ENCODE measurements at places on chromosomes 6 and 20.

- DNase-seq: no peak
Measured at GRCh38 chr6:40545954-40546353, 41.2 kb downstream of the LRFN2 start.

GRCh38 chr6:53165293-53165692 lies 16.7 kb upstream of the GCM1 start:
- no peak for DNase-seq

DNA sequence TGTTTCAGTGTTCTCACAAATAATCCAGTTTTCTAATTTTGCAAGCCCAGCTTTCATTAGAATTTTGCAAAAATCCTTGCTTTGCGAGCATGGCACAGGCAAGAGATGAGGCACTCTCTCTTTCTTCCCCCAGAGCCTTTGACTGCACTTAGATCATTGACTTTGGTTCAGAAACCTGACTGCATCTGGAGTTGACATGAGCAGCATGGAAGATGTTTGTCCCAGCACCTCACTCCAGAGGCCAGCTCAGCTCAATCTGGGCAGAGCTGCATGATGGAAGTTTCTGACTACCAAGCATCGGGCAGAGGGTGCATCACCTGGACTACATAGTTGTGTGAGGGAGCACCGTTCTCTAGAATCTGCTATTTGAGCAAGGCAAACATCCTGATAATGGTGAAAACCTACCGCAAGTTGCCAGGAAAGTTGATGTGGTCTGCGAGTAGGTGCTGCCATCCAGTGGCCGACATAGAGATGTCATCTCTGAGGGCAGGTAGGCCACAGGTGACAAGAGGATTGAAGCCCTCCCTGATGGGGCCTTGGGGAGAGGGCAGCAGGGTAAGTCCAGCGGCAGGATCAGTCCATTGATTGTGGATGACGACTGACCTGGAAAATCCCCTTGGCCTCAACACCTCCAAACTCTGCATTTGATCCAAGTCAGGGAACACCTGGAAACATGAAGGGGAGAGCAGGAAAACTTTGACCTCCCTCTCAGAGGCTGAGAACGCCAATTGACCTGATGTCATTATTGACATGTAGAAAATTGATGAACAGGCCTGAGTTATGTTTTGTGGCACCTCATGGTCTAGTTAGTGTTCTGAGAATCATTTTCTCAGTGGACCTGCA lies 3.8 kb upstream of the LPA start:
- DNase-seq: no peak

DNA sequence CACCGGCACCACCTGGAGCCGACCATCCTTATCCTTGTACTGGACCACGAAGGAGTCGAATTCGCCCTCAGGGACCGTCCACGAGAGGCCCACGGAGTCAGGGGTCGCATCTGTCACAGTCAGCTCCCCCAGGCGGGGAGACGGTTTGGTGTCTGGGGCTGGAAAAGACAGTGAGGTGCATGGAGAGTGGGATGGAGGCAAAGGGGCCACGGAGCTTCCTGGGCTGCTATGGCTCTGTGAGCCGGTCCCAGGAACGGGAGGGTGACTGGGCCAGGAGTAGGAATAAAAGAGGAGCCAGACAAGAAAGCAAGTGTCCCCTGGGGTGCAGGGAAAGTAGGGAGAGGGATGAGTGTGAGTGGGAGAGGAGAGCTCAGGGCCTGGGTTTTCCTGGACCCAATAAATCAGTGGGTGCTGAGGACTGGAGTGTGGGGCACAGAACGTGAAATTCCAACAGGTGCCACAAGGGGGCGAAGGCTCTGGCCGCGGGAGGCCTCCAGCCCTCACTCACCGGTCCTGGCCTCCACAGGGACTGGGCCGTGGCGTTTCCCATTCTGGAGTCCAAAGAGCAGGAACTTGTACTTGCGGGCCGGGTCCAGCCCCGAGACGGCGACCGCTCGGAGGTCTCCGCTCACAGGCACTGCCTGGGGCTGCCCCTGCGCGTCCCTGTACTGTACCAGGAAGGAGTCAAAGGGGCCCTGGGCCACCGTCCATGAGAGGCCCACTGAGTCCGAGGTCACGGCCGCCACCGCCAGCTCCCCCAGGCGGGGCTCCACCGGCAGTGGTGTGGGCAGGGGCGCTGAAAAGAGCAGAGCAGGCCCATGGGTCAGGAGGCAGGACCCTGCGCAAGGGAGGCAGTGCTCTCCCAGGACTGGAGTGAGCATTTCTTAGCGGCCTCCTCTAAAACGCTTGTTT lies 9.9 kb downstream of the CYP21A2 start:
- peak; percentile 44 for DNase-seq

GRCh38 chr6:17478946-17479345 lies 85.6 kb downstream of the CAP2 start:
- DNase-seq: no peak

DNA sequence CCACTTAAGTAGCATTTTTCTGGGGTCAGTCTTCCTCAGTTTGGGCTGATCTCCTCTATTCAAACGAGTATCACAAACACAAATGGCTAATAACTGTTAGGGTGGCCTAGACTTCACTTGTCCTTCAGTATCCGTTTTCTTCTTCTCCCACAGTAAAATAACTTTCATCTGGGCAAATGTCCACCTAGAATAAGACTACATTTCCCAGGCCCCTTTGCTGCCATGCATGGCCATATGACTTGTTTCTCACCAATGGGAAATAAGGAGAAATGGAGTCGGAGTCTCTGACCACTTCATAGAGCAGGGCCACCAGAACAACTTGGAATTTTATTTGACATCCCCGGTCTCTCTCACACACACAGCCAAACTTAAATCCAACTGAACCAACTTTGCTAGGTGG lies 51.4 kb downstream of the SULF2 start:
- no peak for DNase-seq

- no peak for DNase-seq
Measured at GRCh38 chr20:32559753-32560380, 25.3 kb downstream of the NOL4L start.

DNA sequence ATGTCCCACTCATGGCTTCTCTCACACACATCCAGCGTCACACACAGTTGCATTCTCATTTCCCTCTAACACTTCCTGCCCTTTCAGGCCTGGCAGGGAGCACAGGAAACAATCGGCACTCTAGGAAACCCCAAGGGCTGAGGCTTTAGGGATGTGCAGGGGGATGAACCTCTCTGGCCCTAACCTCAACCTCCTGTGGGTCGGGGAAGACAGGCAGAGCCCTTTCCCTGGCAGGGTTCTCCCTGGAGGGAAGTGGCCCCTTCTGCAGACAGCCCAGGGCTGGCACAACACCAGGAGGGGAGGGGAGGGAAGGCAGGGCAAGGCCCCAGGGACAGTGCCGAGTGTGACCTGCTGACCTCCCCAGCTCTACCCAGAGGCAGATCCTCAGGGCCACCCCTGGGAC lies 2.7 kb downstream of the TEAD3 start:
- no peak for DNase-seq

- no peak for DNase-seq
Measured at GRCh38 chr6:55536391-55536956, 42.5 kb downstream of the HMGCLL1 start.

DNA sequence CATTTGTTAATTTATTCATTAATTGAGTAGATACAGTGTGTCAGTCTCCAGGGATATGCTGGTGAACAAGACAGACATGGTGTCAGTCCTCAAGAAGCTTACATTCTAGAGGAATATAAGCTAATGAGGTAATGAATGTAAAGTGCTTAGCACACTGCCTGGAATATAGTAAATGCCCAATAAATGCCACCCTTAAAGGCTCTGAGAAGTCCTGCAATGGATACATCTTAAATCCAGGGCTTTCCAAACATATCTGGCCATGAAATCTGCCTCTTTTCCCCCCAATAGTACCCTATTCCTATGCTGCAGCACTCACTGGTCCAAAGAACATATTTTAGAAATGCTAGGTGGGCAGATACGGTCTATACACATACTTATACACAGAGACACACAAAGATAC lies 49.2 kb upstream of the CTNNBL1 start:
- DNase-seq: no peak

GRCh38 chr6:65707126-65707826 lies at the start of gene EYS:
TSS of gene EYS (minus strand) at chr6:65707226. CDS start at chr6:65495410, 211,816 bp downstream.
- DNase-seq: no peak

GRCh38 chr6:126117251-126117650 lies 130.9 kb downstream of the TRMT11 start:
- DNase-seq: no peak

DNA sequence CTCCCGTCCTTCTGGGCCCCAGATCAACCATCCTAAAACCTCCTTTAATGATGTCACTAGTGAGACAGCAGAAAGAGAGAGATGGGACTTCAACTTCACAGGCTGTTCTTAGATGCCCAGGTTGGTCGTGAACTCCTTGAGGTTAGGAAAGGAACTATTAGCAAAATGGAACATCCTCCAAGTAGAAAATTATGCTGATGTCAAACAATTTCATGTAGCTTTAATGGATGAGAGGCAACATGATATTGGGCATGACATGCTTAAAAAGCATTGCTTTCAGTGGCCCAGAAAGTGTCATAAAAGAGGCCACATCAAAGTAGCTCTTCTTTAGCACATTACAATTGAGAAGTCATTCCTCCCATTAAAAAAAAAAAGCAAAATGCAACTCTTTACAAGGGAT lies 248.1 kb downstream of the PTPRT start:
- DNase-seq: no peak

- DNase-seq: no peak
Measured at GRCh38 chr20:60056407-60057122, 98.3 kb downstream of the CDH26 start.

DNA sequence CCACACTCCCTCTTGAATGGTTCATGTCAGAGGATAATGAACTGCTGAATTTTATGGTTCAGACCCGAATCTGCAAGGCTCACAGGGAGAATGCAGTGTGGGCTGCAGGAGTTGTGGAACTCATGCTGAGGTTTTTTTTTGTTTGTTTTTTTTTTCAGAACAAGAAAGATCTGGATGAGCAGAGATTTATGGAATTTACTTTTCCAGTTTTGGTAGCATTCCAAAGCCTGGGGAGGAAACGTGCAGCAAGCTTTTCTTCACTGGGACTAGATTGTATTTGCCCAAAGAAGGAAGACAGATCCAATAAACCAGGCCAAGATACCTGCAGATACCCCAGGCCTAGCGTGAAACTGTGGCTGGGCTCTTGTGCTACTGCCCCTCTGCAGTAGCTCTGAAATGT lies 223.9 kb upstream of the TAB2 start:
- DNase-seq: no peak

DNA sequence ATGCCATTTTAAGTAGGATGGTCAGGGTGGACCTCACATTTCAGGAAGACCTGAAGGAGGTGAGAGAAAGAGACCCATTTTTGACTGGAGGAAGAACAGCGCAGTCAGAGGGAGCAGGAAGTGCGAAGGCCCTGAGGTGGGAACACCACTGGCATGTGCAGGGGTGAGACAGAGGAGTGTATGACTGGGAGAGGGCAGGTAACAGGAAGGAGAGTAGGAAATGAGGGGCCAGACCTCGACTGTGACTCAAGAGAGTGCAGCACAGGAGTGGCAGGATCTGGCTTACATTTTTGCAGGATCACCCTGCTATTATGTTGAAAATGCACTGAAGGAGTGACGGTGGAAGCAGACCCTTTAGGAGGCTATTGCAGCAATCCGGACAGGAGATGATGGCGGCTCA lies 117.7 kb upstream of the CDYL start:
- no peak for DNase-seq

GRCh38 chr6:34791164-34791700 lies 651 bp upstream of the BLTP3A start:
- DNase-seq: peak; percentile 29

- no peak for DNase-seq
Measured at GRCh38 chr6:74720923-74721322, 484.9 kb downstream of the COL12A1 start.
